ENCODE measurements at places on chromosomes 2 and 18.

DNA sequence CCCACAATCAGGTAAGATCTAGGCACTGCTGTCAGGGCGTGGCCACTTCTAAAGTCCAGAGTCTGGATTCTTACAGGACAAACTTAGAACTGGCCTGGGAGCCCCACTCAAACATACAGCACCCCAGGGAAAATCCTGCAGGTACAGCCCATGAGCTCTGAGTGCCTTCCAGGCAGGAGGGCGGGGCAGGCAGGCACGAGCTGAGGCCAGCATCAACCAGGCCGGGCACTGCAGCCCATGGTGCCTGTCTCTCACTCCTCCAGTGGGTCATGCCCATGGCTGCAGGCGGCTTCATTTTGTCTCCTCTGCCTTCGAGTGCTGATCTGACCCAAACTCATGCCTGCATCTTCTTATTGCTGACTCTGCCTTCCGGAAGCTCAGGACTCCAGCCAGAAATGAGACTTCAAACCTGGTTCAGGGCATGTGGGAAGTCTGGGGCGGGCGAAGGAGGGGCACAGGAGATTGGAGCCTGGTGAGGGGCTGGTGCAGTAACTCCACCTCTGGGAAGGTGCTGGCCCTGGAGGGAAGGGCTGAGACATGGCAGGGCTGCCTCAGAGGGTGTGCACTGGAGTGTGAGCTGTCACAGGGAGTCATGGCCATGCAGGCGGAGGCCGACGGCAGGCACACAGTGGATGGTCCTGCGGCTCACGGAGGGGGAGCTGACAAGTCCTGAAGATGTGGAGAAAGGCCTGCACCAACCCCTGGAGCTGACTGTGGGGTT lies 40.5 kb downstream of the HS6ST1 start:
- DNase-seq: no peak

GRCh38 chr2:60483401-60483800 lies 70.1 kb downstream of the BCL11A start:
- no peak for DNase-seq

DNA sequence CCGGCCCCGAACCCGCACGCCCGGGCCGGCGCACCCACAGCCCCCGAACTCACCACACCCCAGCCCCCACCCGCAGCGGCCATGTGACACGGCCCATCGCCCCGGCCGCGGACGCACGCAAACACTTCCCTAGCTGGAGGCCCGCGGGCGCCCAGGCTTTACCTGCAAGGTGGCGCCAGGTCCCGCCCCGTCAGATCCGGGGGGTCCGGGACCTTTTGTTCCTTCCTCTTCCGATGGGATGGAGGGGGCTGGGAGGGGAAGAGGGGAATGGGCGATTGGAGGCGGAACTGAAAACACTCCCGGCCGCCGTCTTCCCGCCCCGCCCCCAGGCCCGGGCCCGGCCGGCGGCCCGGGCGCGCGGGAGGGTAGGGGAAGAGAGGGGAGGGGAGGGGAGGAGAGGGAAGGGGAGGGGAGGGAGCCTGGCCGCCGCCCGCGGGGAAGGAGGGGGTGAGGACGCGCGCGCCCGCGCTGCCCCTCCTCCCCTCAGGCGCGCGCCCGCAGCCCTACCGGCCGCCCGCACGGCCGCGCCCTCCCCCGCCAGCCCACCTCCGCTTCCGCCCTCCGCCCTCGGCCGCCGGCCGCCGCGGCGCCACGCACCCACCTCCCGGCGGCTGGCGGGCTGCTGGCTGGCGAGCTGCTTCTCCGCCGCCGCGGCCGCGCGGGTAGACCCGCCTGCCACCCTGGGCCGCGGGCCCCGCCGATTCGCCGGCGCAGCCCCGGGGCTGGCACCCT lies at the start of gene SMAD2:
Gene SMAD2, minus strand, starts transcription at position 461 of the 732 bp plus-strand sequence. CDS start 33,903 bp downstream, outside the sequence.
- DNase-seq: peak; percentile 82

GRCh38 chr2:85760371-85760770 lies 6.6 kb downstream of the ATOH8 start:
- no peak for DNase-seq

DNA sequence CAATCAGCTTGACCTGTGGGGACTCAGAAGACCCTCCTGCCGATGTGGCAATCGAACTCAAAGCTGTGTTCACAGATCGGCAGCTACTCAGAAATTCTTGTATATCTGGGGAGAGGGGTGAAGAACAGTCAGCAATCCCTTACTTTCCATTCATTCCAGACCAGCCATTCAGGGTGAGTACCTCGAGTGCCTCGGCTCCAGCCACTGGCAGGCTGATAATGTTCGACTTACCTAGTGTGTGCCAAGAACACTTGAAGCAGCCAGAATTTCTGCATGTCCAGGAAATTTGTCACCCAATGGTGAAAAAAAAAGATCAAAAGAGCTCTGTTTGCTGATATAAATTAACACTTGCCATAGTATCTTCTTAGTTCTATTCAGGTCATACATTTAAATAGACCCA lies 2.3 kb downstream of the LGALSL start:
- no peak for DNase-seq

DNA sequence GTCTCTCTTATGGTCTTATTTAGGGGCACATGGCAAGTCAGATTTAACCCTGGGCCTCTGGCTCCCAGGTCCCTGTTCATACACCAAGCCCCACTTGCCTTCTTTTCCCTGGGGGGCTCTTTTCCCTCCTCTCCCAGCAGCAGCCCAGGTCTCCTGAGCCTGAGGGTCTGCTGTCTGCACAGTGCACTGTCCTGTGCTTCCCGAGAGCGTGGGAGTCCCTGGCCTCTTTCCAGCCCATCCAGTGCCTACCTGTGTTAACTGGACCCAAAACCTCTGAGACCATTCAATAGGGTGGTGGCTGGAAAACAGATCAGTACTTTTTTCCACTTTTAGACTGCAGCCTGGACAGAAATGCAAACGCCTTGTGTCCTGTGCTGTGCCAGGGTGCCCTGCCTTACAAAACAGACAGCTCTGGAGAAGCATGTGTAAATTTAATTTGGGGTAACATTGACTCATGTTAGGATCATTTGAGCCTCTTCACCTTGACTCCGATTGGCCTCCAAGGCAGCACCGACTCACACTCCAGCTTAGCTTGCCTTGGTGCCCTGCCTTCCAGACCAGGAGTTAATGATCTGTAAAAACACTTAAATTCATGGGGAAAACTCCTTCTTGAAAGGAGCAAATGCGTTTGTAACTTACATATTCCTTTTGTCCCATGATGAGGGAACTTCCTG lies 34.3 kb downstream of the TWIST2 start:
- no peak for DNase-seq

- no peak for DNase-seq
Observed at GRCh38 chr2:73776381-73776780, 3.5 kb downstream of the DUSP11 start.

GRCh38 chr2:169716938-169717690 lies 16.5 kb upstream of the KLHL23 start:
- DNase-seq: peak; percentile 41

DNA sequence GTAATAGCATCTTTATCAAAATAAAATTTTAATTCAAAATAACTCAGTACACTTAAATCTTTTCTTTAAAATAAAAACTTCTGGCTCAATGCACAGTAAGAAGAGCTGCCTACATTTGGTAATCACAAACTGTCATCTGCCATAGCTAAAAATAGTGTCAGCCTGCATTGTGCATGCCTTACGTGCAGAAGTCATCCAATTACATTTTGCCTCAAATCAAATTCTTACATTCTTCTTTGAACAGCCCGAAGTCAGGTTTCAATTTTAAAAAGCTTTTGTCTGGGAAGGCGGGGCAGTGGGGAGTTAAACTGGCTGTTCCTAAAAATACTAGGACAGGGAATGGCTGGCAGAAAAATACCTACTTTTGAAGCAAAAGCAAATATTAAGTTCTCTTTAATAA lies 51.1 kb downstream of the RTN4 start:
- DNase-seq: peak; percentile 68

- peak; percentile 47 for DNase-seq
Observed at GRCh38 chr2:187299122-187299906, 148.7 kb downstream of the CALCRL start.

DNA sequence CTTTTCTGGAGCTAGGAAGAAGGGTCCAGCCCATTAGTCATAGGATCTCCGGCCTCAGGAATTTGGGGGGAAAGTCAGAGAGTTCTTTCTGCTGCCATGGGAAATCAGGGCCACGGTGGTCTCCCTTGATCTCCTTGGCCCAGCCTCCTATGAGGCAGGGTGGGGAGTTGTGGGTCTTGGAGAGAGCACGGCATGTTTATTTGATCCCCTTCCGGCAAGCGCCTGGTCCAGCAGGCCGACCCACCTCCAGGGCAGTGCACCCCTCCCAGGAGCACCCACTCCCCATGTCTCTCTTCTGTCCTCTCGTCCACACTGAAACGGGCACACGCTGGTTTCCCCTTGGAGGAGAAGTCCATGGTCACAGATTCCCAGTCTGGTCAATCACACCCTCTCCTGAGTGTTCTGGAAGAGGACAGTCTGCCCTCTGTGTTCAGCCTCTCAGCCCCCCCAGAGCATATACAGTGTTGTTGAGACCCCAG lies 464.6 kb upstream of the HS6ST1 start:
- DNase-seq: no peak

DNA sequence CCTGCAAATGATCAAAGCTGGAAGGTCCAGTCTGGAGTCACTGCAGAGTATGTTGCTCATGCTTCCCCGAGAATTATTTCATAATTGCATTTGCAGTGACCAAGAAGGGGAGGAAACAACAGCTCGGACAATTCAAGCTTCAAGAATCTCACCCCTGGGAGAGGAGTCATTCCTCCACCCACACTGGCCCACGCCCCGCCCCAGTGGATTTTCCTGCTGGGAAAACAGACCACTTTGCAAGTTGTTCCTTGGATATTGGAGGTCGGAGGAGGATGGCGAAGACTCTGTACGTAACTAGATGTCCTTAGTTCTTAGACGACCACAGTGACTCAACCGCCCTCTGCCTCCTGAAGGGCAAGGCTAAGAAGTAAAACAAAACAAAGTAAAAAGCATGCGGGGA lies 159.4 kb downstream of the TPO start:
- DNase-seq: peak; percentile 21

GRCh38 chr2:242053921-242054320 lies 184.4 kb downstream of the RTP5 start:
- no peak for DNase-seq

DNA sequence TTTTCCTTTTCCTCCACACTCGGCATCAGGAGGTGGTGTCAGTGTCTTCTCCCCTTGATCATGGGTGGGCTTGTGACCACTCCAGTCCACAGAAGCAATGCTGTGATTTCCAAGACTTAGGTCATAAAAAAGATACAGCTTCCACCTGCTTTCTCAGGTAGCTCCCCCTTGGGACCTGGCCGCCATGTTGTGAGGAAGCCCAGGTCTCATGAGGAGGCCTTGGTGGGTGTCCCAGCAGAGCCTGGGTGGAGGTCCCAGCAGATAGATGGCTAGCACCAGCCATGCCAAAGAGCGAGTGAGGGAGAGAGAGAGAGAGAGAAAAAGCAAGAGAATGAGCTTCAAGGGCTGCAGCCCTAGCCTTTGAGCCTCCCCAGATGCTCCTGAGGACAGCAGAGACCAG lies 16.0 kb downstream of the SLC66A2 start:
- no peak for DNase-seq

DNA sequence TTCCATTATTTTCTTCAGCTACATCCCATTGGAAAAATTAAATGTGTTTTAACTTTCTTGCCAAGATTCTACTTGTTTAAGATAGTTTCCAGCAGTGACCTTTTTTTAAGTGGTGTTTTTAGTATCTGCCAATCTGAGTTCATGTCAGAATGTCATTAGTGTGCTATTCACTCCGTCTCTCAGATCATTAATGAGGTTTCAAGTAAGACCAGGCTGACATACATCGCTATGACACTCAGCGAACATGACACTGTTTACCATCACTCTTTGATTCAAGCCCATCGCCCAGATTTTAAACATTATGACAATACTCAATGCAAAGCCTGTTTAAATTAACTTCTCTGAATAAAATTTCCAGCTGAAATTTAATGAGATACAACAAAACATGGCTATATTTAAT lies 272.0 kb upstream of the KYNU start:
- no peak for DNase-seq

All from MCF 10A (cell line).